Inflammatory macrophage treated with lipopolysaccharide for 4 hours (primary cell): ENCODE measurements at places on chromosomes 6 and 20.

GRCh38 chr20:63265891-63266515, 6.6 kb upstream of the ARFGAP1 start:
- DNase-seq, result no peak

- peak; percentile 8 for DNase-seq
Measured at GRCh38 chr20:3248167-3248992, 9.4 kb upstream of the SLC4A11 start.

GRCh38 chr20:51050531-51051075, 27.7 kb upstream of the KCNG1 start:
- no peak for DNase-seq

DNA sequence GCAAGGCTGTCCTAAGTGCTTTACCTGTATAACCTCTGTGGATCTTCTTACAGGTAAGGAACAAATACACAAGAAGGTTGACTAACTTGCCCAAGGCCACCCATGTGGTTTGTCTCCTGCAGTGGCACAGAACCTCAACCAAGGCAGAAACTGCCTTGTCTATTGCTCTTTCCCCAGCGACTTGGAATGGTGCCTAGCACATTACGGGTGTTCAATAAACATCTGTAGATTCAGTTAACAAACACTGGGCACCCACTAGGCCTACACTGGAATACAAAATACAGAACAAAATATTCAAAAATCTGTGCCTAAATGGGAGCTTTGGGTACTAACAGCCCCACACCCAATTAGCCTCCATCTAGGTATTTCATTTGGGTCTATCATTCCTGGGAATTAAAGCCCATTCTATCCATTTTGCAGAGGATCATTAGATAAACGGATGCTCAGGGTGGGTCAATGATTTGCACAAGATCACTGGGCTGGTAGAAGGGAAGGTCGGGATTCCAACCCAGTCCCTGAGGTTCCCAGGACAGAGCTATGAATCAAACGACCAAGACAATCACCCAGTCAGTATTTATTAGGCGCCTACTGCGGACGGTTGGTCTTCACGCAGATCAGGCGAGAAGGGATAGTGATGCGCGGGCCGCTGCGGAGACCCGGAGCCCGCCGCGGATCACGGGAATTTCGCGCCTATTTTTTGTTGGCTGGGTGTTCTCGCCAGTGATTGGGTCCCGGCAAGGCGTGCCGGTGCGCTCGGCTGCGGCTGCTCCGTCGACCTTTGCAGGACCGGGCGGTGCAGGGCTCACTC, at the start of gene STK35:
Gene STK35 (plus strand): TSS at position 771 of the 808 bp plus-strand sequence. CDS start 55 bp downstream, outside the sequence.
- peak; percentile 50 for DNase-seq

DNA sequence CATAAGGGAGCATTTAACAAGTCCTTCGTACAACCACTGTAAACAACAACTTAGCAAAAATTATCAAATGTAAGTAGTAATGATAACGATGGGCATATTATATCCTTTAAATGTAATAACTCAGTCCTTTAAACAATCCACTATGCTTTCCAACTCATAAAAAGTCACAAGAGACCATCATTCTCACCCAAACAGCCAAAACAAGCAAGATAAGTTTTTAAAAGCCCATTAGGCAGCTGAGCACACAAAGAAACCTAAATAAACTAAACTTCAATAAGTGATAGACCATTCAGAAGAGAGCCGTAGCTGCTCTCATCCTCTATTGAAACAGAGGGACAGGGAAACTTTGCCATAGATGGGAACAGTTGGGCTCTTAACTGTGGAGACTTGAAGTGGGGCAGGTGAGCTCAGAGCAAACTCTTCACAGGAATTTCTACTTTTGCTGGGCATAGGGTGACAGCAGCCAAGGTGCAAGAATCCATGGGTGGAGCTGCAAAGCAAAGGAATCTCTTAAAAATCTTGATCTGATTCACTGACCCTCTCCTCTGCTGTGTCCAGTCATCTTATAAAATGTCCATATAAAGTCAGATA, 22.5 kb downstream of the RAB22A start:
- no peak for DNase-seq

DNA sequence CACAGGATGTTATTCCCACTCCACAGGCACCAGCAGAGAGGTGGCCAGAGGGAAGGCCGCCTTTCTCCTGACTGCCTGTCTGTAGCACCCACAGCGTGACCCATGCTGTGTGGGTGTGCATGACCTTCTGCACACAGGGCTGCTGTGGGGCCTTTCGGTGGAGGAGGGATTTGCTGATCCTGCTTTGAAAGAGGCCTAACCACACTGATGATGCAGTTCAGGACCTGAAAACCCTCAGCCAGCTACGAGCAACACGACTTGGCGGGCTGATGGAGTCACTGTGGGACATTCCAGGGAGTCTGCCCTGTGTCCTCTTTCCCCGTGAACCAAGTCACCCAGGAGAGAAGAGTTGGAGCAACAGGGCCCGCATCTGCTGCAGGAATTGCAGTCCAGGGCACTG, 49.1 kb downstream of the SYTL3 start:
- peak; percentile 77 for DNase-seq

GRCh38 chr6:47231151-47231550, 78.6 kb downstream of the TNFRSF21 start:
- DNase-seq, result peak; percentile 16

- DNase-seq, result peak; percentile 61
Measured at GRCh38 chr20:51022803-51023616, at the start of gene KCNG1. Gene KCNG1, minus strand, starts transcription at chr20:51023107. Its CDS starts 12,769 bp downstream, at chr20:51010338.

- no peak for DNase-seq
Measured at GRCh38 chr6:121688974-121689373, 253.5 kb downstream of the GJA1 start.

- no peak for DNase-seq
Measured at GRCh38 chr20:9281803-9282202, 212.9 kb downstream of the PLCB4 start.

- DNase-seq, result no peak
Measured at GRCh38 chr6:118652051-118652615, 742 bp upstream of the CEP85L start.

DNA sequence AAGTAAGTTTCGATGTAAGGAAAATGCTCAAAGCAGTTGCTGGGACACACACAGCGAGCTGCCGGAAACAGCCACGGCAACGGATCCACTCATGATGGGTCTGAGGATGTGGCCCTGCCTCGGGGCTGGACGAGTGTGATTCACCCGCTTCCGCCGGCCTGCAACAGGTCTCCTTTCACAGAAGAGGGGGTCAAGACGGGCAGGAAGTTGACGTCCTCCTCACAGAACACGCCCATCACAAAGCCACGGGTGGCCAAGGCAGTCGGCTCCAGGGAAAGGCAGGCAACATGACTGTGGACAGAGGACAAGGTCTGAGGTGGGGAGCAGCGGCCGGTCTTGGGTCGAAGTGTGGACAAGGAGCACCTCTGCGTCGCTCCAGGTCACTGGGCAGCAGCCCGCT, 29.9 kb upstream of the SMOC2 start:
- no peak for DNase-seq

DNA sequence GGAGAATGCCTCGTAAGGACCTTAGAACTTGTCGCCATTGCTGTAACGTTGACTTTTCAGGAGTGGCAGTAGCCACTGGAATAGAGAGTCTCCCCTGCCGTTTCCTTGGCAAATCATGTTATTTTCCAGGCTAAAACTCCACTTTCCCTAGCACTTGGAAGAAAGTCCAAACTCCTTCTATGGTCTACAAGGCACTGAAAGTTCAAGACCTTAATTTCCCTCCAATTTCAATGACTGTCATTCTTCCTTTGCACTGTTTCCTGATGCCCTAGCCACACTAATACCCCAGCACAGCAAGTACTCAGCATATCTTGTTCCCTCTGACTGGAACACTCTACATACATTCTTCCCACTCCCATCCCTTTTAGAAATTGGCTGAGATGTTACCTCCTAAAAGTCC, 1.8 kb upstream of the TBPL1 start:
- DNase-seq, result no peak

- no peak for DNase-seq
Measured at GRCh38 chr6:48229841-48230240, 118.8 kb upstream of the PTCHD4 start.

DNA sequence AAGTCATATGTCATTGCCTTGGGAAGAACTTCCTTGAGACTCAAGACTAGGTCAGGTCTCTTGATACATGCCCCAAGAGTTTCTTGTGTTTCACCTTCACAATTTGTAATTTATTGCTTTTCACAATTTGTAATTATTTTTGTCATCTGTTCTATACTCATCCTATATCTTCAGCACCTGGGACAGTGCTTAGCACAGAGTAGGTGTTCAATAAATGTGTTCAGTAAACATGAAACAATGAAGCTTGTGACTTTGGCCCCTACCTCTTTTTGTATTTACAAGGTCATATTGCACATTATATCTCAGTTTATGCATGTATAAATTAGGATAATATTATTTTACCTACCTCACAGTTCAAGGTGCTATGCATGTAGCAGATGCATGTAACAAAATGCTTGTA, 21.5 kb upstream of the SRPK1 start:
- no peak for DNase-seq

GRCh38 chr6:139126255-139126654, 8.6 kb upstream of the HECA start:
- DNase-seq, result peak; percentile 94

GRCh38 chr6:21608601-21609000, 15.1 kb downstream of the SOX4 start:
- peak; percentile 73 for DNase-seq

DNA sequence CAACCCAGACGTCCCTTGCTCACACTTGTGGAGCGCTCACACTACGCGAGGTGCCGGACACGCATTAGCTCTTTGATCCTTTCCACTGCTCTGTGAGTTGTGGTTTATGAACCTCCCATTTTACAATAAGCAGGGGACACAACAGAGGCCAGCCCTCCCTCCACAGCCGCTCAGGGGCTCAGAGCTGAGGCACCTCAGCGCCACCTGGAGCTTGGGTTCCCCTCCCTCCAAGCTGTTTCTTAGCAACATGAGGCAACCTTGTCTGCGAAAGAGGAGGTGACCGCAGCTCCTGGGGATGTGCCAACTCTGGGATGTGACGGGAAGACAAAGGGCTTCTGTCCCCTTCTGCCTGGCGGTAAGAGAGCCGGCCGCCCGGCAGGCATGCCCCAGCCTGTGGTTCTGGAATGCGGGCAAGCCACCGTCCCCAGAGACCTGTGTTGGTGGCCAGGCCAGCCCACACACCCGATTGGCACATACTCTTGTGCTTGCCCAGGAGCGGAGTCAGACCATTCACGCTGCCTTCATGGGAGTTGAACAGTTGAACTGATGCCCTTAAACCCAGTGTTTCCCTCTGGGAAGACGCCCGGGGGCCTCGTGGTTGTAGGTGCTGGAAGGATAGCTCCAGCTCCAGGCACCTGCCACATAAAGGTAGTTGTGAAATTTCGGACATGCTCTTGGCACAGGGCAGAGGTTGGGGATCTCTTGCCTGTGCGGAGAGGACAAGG, 44.5 kb downstream of the RBM38 start:
- peak; percentile 42 for DNase-seq

DNA sequence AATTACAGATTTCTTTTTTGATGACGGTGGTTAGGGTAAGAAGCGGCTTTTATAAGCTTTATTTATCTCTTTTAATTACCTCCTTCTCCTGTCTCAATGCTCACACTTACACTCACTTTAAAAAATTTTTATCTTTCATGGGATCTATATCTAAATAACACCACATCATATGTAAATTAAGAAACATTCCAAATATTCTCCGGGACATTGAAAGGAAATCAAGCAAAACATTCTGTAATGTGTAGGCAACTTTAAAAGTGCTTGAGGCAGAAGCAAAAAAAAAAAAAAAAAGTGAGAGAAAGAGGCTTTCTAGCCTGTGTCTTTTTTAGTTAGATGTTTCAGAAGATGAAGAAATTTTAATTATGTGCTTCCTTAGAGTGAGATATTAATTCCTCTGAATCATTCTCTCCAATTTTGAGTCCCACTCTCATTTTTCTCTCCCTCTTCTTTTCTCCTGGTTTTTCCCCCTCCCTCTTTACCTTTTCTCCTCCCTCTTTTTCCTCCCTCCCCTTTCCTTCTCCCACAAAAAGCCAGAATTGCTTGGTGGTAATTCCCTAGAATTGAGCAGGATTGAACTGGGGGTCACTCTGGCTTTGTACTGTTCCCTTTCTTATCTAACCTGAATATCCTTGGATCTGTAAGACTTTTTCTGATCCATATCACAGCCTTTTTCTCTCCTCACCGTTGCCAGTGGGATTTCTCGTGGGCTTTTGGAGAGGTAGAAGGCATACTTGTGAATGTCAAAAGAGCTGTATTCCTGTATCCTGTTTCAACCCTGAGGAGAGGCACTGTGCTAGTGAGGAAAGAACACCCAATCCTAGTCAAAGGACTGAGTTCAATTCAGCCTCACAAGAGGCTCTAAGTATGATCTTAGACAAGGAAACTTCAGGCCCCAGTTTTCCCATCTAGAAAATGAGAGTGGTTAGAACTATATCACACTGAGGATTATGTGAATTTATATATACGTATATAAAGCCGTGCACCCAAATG, 30.4 kb downstream of the KCNQ5 start:
- no peak for DNase-seq
